ENCODE measurements at places on chromosomes 5 and 9. TPM values are rescaled to one million over a fixed set of nuclear protein-coding genes. Genes with fewer than 3 reads are reported as not detected.

The PCDHB6 gene
- total RNA-seq, result 3.6 TPM

DNA sequence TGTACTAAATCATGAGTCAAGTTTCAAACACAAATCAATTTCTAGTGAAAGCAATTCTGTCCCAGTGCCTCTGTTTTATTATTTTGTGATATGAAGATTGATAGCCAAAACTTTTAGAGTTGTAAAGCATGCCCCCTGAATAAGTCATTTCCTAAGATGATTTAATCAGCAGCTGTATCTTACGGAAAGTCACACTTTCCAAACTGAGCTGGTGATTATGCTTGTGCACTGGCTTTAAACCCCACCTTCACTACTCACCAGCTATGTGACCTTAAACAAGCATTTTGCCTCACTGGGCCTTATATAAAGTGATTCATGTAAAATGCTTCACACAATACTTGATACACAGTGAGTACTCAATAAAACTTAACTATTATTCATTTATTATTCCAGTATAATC lies 78.1 kb downstream of the EDIL3 start:
- no peak for DNase-seq

DNA sequence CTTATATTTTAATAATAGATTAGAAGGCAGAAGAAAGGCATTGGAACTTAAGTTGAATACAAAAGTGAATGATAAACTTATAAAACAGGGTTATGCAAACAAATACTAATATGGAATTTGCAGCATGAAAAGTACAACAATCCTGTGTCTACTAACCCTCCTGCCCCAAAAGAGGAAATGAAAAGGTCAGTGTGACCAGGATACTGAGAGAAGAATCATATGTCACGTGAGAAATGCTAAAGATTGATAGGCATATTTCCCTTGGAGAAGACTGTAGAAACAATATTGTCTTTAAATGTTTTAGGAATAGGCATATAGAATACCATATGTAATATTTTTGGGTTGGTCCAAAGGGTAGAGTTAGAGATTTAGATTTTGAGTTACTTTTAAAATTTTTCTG lies 3.8 kb downstream of the WDR36 start:
- no peak for DNase-seq

DNA sequence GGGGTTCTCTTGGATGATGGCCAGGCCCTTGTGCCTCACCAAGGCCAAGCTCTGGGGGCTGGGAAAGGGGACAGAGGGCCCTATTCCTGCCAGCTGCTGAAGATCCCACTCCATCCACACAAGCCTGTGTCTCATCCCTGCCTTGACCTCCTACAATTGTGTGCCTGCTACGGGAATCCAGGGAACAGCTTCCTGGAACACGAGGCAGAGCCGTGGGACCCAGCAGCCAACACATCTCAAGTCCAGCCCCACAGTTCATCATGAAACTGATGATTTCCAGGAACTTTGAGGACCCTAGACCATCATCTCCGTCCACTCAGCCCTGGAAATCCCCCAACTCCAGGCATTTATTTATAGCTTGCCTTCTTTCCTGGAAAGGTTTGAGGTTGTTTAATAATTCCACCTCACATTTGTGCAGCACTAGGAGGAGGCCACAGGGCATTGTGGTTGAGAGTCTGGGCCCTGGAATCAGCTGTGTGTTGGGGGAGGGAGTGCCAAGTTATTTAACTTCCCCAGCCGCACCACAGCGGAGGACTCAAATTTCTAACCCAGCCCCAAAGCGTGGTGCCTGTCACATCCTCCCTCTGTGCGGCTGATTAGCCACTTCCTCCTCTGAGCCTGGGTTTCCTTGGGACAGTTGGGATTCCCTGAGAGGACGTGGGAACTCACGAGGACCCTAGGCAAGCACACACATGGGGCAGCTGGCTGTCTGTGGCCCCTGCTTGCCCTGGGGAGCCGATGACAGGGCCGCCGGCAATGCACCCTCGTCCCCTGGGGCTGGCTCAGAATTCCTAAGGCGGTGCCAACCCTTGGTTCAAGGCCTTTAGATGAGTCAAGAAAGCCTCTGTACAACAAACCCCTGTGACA lies 58.2 kb upstream of the GGTA1 start:
- DNase-seq, result peak; percentile 98

The MEF2C gene
- 8.3 TPM for total RNA-seq

- no peak for DNase-seq
Observed at GRCh38 chr5:168365581-168366081, 74.2 kb downstream of the WWC1 start.

DNA sequence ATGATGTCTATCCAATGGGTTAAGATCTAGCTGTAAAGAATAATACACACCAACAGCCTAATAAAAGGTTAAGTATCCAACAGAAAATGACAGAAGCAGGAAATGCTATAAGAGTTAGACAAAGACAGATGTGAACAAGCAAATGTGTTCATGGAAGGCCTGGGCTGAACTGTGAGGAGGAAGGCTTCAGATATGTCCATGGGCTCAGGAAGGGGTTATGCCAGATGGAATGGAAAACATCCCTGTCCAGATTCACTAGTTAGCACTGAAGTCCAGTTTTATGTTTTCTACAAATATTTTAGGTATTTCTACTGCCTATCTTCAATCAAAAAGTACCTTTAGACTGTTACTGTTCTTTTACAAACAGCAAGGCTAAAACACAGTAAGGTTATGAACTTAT lies 27.1 kb downstream of the ERAP1 start:
- DNase-seq, result no peak

DNA sequence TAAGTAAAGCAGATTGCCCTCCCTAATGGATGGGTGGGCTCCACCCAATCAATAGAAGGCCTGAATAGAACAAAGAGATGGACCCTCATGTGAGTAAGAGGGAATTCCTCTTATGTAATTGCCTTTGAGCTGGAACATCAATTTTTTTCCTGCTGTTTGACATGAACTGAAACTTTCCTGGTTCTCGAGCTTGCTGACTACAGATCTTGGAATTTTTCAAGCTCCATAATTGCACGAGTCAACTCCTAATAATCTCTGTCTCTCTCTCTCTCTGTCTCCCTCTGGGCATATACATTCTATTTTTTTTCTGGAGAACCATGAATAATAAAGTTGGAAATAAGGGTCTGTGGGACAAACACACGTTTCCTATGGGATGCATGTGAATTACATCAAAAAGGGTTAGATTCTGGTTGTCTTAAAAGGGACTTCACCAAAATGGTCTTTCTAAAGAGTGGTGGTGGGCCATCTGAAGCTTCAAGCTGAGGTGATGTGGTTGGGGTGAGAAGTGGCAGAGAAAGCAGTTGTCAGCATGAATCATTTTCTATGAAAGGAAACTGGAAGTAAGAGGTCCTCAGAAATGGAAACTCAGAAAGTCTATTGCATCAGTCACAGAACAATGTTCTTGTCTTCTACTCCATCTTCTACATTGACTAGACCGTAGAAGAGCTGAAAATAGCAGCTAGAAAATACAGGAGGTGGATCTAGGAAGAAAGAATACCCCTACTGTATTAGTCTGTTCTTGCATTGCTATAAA lies 47.0 kb upstream of the HOMER1 start:
- no peak for DNase-seq

- no peak for DNase-seq
Observed at GRCh38 chr5:154209591-154210081, 19.1 kb downstream of the GALNT10 start.

DNA sequence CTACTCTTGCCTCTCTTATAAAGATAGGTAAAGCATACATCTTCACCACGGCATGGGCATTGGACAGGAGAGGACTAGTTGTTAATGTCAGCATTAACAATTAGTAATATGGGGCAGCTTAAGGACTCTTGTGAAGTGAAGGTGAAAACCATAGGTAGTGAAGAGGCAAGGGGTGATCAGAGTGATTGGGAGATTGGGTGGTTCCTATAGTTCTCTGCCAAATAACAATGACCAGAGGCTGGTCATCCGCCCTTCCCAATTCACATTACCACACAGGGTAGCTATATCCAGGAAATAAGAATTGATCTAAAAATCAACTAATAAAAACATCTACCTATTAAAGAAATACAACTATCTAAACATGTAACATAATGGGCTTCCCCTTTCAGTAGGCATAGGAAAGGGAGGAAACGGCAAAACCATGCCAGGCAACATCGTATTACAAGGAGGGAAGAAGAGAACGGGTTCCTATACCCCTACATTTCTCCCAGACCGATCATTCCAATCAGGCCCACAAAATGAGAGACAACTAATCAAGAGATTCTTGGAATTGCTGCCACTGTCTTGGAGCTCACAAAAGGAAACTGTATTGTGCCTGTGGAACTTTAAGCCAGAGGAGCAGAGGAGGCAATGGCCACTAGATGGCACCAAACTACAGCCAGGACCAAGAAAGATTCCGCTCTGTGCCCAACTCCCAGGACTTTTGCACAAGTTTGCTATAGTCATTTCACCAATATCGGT lies 121.6 kb downstream of the FBXL17 start:
- peak; percentile 77 for DNase-seq

The PGGT1B gene
- total RNA-seq, result 13.6 TPM

- no peak for DNase-seq
Observed at GRCh38 chr5:149011084-149011483, 51.8 kb downstream of the SH3TC2 start.

DNA sequence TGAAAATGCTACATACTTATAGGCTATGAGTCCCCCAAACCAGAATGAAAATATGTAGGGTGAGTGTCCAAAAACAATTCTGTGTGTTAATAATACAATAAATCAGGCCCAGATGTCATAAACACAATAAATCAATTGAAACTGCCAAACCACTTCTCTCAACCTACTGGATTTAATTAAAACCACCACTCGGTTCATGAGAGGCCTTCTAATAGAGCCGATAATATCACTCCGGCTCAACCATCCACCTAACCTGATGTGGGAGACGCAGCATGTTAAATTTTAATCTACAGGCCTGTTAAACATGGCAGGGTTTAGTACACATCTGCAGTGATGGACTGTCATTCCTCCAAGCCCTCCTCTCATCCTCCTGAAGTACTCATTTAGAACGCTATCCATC lies 734.5 kb upstream of the ZNF608 start:
- DNase-seq, result no peak

- DNase-seq, result no peak
Observed at GRCh38 chr9:106752581-106752980, 110.4 kb upstream of the ZNF462 start.

- no peak for DNase-seq
Observed at GRCh38 chr9:92660266-92660665, 9.7 kb downstream of the IPPK start.

- DNase-seq, result no peak
Observed at GRCh38 chr5:39450487-39450886, 25.7 kb upstream of the DAB2 start.

The DCTN4 gene
- 39.6 TPM for total RNA-seq

DNA sequence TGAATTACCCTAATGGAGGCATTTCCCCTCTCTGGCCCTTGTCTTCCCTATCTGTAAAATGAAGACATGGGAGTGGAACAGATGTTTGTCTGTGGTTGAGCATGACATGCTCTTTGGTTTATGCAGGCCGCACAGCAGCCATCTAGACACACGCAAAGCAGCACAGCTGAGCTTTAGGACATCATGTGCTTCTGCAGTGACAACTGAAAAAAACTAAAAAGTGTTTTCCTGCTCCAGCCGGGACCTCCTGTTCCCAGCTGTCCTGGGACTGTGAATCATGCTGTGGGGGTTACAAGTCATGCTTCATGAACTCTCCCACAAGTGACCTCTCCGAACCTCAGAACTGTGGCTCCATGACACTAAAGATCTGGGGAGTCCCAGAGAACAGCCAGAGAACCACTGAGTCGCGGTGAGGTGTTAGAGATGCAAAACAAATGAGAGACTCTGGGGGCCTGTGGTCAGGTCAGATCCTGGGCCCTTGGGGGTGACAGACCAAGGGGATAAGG lies 1.7 kb downstream of the SMIM3 start:
- DNase-seq, result peak; percentile 67

DNA sequence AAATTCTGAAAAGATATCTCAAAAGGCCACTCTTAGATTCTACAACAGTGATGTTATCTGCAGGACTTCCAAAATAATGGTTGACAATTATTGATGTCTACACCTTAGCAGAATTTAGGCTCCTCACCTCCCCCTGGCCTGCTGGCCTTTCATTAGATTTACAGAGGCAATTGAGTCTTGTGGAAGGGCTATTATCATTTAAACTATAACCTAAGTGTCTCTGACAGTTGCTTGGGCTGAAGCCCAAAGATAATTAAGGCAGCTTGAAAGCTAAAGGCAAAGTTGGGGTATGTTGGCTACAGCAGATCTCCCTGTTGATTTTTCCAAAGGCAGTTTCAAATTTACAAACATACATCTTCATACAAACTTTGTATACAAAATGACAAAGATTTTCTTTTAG lies 912.3 kb downstream of the TAF11L14 start:
- DNase-seq, result no peak

The CXCL14 gene
- total RNA-seq, result 1.7 TPM

GRCh38 chr5:133123297-133123696 lies 71.5 kb downstream of the HSPA4 start:
- no peak for DNase-seq

DNA sequence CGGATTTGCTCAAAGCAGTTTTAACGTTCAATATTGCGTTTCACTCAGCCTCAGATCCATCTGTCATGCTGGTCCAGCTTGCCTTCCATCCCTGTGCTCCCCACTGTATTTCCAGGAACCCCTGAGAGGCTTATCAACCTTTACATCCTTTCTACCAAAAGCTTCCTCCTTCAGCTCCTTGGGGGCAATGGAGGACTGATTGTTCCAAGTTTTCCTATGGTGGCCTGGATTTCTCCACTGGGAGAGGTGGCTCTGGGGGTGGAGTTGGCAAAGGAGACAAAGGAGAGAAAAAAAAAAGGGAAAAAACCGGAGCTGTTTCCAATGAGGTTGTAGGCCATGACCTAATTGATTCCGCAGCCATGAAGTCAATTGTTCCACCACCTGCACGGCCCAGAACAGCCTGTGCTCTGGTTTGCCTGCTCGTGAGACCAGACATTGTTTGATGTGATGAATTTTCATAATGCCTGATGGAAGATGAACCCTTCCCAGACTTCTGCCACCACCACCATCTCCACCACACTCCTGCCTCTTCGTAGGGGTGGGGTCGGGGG lies 54.1 kb downstream of the ABLIM3 start:
- no peak for DNase-seq

- DNase-seq, result no peak
Observed at GRCh38 chr5:56191656-56192055, 41.5 kb downstream of the ANKRD55 start.

The FOXD4L3 gene
- not detected for total RNA-seq
